Cerebellar nuclear complex (tissue), 1 donor: ENCODE measurements at places on chromosomes 1 and 21.

DNA sequence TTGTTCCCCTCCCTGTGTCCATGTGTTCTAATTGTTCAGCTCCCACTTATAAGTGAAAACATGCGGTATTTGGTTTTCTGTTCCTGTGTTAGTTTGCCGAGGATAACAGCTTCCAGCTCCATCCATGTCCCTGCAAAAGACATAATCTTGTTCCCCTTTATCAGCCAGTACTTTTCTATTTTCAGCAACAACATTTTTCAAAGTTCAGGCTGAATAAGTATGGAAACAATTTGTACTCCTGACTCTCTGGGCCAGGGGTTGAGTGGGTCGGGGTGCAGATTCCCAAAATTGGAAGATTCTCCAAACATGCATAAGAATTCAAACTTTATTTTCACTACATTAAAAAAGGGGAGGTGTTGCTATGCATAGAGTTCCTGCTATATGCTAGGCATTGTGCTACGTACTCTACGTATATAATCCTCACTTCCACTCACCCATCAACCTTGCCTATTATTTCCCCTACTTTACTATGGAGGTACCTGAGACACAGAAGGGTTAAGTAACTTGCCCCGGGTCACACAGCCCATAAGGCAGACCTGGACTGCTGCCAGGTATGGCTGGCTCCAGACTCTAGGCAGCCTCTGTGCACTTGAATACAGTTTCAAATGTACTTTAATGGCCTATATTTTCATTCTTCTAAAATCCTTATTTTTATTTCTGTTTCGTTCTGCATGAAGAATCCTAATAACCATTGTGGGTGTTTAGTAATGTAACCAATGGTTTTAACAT lies 117.1 kb upstream of the C8B start:
- DNase-seq: no peak

GRCh38 chr1:228938537-228938901 lies 203.2 kb downstream of the RHOU start:
- no peak for DNase-seq

- no peak for DNase-seq
Measured at GRCh38 chr1:28259934-28260802, 850 bp downstream of the SESN2 start.

GRCh38 chr1:12001249-12001917 lies 17.9 kb upstream of the MIIP start:
- DNase-seq: no peak

GRCh38 chr1:157007306-157007705 lies 38.2 kb downstream of the ARHGEF11 start:
- no peak for DNase-seq
